ENCODE measurements at places on chromosomes 2 and 18.

GRCh38 chr2:111676291-111676822, 207.6 kb downstream of the ANAPC1 start:
- DNase-seq, result no peak

GRCh38 chr2:187382131-187382530, 65.9 kb downstream of the CALCRL start:
- no peak for DNase-seq

DNA sequence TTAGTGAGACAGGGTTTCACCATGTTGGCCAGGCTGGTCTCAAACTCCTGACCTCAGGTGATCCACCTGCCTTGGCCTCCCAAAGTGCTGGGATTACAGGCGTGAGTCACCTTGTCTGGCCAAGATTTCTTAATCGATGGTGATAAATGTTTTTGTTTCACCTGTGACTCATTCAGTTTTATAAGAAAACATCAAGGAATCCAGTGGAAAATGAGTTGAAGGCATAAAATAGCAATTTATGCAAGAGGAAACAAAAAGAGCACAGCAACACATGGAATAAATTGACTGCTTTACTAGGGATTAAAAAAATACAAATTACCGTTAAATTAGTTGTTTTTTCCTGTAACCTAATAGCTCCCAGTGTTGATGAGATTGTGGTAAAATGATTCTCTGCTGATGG, 80.2 kb downstream of the CDK15 start:
- DNase-seq, result no peak

GRCh38 chr2:137056704-137057103, 291.4 kb downstream of the THSD7B start:
- DNase-seq, result no peak

- no peak for DNase-seq
Measured at GRCh38 chr2:182132605-182133004, 147.0 kb downstream of the PPP1R1C start.

- no peak for DNase-seq
Measured at GRCh38 chr2:67500541-67500940, 103.4 kb downstream of the ETAA1 start.

GRCh38 chr2:49240608-49241007, 86.3 kb upstream of the FSHR start:
- DNase-seq, result no peak

DNA sequence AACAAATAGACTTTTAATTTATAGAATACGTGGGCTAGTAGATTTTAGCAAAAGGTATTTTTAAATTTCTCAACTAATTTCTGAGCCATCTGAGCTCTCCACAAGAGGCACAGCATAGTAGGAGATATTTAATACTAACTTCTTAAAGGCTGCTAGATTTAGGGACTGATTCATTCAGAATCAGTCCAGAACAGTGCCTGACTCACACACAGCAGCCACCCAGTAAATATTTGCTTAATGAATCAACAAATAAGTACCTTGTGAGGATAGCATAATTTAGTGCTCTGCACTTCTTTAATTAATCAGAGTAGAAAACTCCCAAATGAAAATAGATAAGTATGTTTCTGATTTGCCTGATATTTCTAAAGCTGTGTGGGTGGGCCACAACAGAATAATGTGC, 35.6 kb upstream of the SYT4 start:
- DNase-seq, result no peak

- no peak for DNase-seq
Measured at GRCh38 chr2:179963626-179964025, 43.5 kb downstream of the CWC22 start.

- no peak for DNase-seq
Measured at GRCh38 chr2:15561574-15562344, 625 bp upstream of the NBAS start.

DNA sequence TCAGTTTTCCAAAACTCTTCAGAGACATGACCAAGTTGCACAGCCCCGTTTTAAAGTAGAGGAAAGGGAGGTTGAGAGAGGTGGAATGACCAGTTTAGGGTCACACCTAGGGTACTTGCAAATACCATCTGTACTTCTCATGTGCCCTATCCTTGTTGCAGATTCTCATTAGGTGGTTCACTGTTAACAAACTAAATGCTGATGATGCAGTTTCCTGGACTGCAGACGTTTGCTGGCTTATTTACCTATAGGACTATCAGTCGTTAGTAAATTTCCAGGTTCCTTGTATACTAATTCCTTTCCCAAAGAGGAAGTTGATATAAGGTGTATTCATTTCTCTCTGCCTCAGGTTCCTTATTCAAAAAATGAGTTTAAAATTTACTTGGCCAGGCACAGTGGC, 1.4 kb downstream of the FARP2 start:
- no peak for DNase-seq

- DNase-seq, result no peak
Measured at GRCh38 chr2:70965506-70965905, 12.9 kb upstream of the ANKRD53 start.

- peak; percentile 45 for DNase-seq
Measured at GRCh38 chr2:215870088-215870490, 143.3 kb downstream of the MREG start.

- DNase-seq, result peak; percentile 89
Measured at GRCh38 chr2:43224131-43224570, 2.3 kb downstream of the ZFP36L2 start.

DNA sequence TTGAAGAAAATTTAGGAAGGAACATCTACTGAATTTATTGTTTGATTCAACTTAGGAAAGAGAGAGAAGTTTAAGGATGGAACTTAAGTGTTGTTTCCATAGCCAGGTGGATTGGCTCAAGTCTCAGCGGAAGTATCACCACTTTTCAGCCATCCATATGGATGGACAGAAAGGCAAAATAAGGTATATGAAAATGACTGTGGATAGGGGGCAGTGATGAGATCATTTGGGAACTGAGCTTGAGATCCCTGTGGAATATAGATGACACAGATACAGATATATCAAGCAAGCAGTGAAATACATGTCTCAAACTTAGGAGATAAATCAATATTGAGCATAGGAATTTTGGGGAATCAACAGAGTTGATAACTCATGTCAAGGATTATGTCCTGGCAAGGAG, 1462.7 kb upstream of the NXPH2 start:
- no peak for DNase-seq

- no peak for DNase-seq
Measured at GRCh38 chr2:17594533-17595401, 54.3 kb downstream of the VSNL1 start.
